ENCODE measurements at places on chromosomes 3 and 15.

DNA sequence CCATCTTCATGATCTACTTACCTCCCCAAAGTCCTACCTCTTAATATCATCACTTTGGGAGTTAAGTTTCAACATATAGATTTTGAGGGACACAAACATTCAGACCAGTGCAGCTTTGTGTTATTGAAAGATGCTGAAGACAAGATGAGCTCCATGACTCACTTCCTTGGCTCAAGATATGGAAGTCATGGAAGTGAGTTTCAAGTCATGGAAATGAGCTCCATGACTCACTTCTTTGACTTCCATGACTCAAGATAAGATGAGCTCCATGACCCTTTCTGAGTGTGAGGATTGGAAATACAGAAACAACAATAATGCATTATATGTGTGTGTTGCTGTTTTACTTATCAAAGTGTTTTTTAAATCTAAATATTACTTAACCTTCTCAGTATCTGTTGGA lies 170.2 kb upstream of the TPRG1 start:
- no peak for DNase-seq

- no peak for DNase-seq
Measured at GRCh38 chr15:26182441-26182840, 319.3 kb upstream of the ATP10A start.

DNA sequence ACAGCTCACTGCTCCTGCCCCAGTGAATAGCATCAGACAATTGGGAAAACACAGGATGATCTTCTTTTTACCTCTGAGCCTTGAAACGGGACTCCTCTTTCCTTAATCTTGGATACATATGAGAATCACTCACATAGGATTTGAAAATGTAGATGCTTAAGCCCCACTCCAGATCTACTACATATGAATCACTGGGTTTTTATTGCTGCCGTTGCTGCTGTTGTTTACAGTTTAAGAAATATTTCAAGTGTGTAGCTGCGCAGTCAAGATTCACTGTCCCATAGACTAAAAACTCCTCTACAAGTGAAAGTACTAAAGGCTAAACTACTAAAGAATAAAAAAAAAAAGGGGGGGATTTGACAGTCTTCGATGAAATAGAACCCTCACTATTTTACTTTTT lies 765.9 kb downstream of the NTRK3 start:
- DNase-seq: no peak

GRCh38 chr3:76051145-76051544 lies 265.8 kb upstream of the ZNF717 start:
- no peak for DNase-seq

DNA sequence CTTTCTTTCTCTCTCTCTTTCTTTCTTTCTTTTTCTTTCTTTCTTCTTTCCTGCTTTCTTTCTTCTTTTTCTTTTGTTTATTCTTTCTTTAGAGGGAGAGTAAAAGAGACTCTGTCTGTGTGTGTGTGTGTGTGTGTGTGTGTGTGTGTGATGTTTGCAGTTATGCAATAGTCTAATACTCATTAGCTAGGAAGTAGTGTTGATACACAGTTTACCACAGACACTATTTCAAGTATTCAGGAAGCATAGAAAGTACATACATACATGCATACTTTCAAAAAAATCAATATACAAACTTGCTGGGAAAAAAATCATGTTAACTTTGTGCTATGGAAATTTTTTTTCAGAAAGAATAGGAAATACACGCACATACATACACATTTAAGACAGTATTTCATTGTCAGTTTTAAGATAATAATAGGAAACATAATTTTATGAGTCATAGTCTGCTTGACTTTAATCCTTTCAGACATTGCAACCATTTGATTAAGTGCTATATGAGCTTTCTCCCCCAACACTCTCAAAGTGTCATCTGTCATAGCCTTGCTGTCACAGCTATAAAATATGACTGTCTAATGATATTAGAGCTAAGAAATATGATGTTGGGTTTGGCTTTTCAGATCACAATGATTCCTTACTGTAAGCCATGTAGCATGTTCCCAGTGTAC lies 74.9 kb upstream of the EPHA3 start:
- DNase-seq: no peak

DNA sequence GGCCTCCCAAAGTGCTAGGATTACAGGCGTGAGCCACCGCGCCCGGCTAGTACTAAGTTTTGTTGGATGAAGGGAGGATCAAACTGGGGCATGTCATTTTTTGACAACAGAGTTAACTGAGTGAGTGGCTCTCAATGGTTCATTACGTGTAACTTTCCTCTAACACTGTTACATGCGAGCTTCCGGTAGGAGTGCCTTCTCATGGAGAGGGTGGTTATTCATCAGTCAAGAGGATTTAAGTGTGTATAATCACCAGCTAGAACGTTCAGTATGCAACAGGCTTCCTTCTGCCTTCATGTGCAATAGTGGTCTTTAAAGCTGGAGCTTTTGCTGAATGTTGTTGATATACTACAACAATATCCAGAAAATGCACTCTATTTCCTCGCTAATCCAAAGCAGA lies 19.1 kb upstream of the GOLGA8A start:
- DNase-seq: no peak

GRCh38 chr15:68343579-68344225 lies 66.2 kb downstream of the FEM1B start:
- DNase-seq: no peak

GRCh38 chr3:137180220-137180619 lies 222.4 kb downstream of the IL20RB start:
- DNase-seq: no peak

- DNase-seq: no peak
Measured at GRCh38 chr3:60135474-60135873, 1085.6 kb upstream of the CFAP20DC start.

- DNase-seq: no peak
Measured at GRCh38 chr3:61381745-61382392, 130.6 kb upstream of the FHIT start.

Data from activated effector memory CD4-positive, alpha-beta T cell treated with Interleukin-2 at 50 U/mL for 16 hours (primary cell).